ENCODE measurements at places on chromosomes 2 and 18.

- DNase-seq: no peak
These were observed 61.4 kb upstream of the MSTN start for GRCh38 chr2:190123956-190124355.

- DNase-seq: no peak
These were observed 360.9 kb upstream of the ACVR2A start for GRCh38 chr2:147483911-147484310.

DNA sequence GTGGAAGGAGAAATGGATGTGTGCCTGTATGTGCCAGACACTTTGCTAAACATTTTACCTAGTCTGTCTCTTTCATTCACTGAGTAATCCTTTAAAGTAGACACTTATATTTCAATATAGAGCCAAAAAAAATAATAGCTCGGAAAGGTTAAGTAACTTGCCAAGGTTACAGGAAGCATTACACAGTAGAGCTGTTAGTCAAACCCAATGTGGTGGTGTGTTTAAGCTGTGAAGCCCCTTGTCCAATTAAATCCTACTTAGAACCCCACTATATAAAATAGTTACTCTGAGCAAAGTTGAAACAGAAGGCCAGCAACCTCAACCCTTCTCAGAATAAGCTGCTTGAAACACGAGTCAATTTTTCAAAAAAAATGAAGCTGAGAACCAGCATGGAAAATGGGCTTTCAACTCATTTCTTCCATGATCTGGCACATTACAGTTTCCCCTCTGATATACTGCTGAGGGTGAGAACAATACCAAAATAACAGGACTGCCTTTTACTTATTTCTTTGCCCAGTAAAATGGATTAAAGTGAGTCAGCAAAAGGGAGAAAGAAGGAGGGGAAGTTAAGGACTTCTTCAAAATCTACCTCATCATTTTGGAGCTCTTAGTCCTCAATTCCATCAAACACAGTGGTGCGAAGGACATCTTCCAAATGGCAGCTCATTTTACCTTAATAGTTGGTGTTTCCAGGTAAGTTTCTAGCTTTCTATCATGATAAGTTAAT is 7.9 kb downstream of the RDH14 start:
- no peak for DNase-seq

DNA sequence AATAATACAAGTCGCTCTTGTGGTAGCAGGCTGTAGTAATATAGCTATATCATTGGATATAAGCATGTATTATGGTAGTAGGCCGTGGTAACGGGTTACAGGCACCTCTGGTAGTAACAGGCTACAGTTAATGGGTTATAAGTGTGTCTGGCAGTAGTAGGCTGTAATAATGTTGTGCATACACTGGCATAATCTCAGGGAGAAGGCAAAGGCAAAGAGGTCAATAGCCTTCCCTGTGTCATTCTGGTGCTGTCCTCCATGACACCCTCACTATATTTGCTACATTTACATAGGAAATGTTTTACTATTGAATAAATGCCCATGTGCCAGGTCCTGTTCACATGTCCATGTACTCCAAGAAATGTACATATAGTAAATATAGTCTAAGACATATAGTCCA is 12.8 kb upstream of the TNP1 start:
- DNase-seq: no peak

DNA sequence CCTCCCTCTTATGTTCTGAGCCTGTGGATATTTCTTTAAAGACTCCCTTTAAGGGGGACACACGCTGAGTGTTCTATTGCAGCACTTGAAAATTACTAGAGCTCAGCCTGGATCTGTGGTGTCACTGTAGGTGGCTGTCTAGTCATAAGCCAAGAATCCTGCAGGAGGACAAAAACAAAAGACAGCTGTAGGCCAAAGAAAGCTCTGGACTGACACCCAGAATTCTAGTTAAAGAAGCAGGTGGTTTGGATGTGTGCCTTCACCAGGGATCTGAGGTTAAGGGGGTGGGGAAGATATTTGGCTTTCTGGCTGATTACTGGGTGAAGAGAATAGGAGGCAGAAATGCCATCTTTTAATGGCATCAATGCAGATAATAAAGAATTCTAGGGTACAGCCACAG is 842.5 kb upstream of the NXPH2 start:
- DNase-seq: no peak

- DNase-seq: no peak
These were observed 2.5 kb upstream of the ASIC4 start for GRCh38 chr2:219511547-219512325.

GRCh38 chr2:214104967-214105366 is 305.9 kb upstream of the VWC2L start:
- DNase-seq: no peak

- no peak for DNase-seq
These were observed 101.2 kb upstream of the SEC11C start for GRCh38 chr18:59038295-59039039.

DNA sequence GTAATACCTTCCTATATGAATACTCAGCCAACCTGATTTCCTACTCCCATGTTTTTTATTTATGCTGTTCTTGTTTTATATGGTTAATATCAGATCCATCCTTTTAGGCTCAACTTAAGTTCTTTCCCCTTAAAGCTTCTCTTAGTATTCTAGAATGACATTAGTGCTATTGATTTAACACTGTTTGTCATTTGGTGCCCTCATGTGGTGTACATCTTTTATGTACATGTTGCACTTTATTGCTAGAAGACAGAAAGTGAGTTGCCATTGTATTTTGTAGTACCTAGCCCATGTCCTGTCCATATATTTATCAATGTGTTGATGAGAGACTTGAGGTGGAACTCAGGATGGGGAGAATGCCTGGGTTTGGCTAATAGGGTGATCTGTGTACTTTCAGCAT is 2.5 kb downstream of the HTRA2 start:
- DNase-seq: no peak

GRCh38 chr18:73782405-73782804 is 365.2 kb downstream of the FBXO15 start:
- no peak for DNase-seq

- no peak for DNase-seq
These were observed 58.5 kb downstream of the NCKAP5 start for GRCh38 chr2:133509777-133510176.

GRCh38 chr2:190183539-190183938 is 121.0 kb upstream of the MSTN start:
- no peak for DNase-seq

DNA sequence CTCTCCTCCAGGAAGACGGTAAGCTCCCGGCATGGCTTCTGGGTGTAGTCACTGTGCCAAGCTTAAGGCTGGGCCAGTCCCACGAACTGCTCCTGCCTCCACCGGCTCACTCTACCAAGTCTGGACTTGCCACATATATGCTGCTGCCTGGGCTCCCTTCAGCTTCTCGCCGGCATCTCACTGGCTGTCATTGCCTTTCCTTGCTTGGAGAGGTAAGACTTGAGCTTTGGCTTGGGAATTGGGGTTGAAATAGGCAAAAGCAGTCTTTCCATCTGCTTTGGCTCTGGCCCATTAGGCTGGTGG is 481.0 kb downstream of the TGIF1 start:
- DNase-seq: no peak

DNA sequence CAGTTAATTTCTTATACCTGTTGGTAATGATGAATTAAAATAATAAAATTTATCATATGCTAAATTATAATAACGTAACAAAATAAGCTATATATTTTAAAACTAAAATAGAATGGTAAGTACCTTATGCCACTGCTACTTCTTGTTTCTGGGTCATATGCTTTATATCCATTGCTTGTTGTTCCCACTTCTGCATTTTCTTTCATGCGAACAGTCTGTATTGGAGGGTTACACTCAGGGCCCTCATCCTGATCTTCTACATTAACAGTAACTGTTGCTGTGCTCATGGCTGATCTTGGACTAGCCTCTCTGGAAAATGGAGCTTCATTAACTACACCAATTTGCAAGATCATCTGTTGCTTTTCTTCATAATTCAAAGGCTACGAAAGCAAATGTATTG is 22.2 kb downstream of the DSC2 start:
- DNase-seq: no peak

- DNase-seq: no peak
These were observed 75.8 kb downstream of the RDH14 start for GRCh38 chr2:18484625-18485024.

GRCh38 chr2:101781326-101781725 is 83.8 kb downstream of the MAP4K4 start:
- DNase-seq: no peak

GRCh38 chr2:28616396-28616999 is 120.6 kb downstream of the PLB1 start:
- DNase-seq: no peak

GRCh38 chr2:125405816-125406215 is 1250.1 kb upstream of the GYPC start:
- no peak for DNase-seq

DNA sequence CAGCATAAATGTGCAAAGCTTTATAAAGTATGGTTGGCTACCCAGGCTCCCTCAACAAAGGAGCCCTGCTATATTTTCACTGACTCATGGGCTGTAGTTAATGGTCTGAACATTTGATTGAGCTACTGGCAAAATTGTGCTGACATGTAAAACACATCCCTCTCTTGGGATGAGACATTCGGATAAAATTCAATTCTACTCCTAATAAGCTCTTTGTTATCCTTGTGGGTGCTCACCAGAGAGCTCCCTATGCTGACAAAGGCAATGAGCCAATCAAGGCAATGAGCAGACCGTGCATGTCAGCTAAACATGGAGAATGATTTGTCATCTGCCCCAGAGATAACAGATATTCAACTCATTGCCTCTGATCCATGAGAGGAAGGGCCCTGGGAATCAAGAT is 27.7 kb downstream of the SERPINB8 start:
- DNase-seq: no peak

DNA sequence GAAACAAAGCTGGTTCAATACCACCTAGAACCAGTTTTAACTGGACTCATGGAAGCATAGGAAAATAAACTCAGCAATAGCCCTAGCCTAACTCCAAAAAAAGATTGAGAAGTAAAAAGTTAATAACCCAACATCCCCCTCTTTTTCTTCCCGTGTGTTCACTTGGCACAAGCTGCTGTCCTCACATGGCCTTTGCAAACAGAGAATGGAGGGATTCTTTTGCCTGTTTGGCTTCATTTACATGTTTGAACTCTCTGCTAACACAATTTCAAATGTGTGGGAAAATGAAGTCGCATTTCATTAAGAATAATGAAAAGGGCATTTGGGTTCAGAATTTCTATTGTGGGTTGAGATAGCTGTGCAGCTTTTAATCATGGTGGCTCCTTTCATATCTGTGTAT is 589.2 kb upstream of the LRRTM1 start:
- no peak for DNase-seq

- no peak for DNase-seq
These were observed 11.2 kb upstream of the TRPM8 start for GRCh38 chr2:233905945-233906344.

- no peak for DNase-seq
These were observed 533.0 kb downstream of the TMX3 start for GRCh38 chr18:68181956-68182355.

GRCh38 chr18:37540424-37541138 is 25.0 kb downstream of the CELF4 start:
- DNase-seq: no peak

GRCh38 chr2:62627667-62628066 is 77.8 kb upstream of the EHBP1 start:
- no peak for DNase-seq

DNA sequence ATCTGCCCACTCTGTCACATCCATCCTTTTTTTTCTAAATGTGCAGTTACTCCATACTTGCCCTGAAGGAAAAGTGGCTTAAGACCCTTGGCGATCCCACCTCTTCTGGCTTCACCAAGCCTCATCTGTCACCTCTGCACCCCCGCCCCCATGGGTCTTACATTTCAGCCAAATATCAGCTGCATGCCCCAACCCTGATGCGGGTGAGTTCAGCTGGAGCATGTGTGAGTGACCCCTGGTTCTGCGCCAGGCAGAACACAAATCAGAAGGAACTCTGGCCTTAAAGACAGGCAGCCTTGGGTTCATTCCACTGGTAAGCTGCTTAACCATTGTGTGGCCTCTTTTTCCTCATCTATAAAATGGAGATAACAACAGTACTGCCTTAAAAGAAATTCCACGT is 194.7 kb downstream of the KLHL29 start:
- DNase-seq: no peak

DNA sequence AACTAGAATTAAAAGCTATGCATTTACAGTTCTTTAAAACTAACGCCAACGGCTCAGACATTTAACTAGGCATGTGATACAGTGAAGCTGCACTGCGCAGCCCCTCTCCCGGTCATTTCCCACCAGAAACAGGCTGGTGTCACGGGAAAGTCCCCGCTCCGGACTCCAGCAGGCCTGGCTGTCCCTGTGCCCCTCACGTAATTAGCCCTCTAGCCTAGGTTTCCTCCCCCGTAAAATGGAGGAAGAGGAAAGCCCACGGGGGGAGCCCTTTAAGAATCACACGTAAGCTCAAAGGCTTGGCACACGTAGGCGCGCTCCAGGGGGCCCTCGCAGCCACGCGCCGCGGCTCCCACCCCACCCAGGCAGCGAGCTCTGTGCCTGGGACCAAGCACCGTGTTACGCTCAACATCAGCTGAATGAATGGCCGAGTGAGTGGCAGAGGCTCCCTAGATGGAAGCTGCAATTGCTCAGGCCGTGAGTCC is 48.0 kb downstream of the KCNIP3 start:
- DNase-seq: no peak

GRCh38 chr2:238079874-238080327 is 19.1 kb downstream of the SCLY start:
- no peak for DNase-seq

DNA sequence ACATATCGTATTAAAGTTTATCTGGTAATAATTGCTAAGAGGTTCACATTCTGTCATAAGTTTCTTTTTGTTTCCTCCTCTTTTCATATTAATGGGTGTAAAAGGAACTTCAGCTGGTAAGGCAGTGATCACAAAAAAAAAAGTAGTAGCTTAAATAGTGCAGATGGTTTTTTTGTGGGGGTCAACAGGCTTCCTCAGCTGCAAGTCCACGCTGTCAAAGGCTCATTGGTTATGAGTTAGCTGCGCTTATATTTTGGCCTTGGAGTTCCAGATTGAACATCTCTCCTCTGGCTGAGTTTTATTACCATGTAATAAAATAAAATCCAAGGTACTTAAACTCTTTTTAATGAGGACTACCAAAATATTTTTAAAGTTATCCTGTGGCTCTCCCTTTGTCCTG is 277.0 kb upstream of the ZEB2 start:
- no peak for DNase-seq

DNA sequence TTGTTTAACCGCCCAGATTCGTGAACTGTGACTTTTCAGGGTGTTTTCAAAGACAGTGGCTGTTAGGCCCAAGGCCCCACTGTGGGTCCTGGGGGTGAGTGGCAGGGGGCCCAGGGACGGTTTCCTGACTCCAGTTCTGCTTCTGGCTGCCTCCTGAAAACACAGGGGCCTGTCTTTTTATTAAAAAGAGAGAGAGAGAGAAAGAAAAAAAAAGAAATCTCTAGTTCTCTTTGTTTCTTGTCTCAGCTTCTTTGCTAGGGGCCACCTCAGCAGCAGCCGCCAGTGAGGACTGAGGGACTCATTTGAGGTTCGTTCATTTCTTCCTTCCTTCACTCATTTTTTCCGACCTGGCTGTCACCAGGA is 15.4 kb upstream of the E2F6 start:
- no peak for DNase-seq

DNA sequence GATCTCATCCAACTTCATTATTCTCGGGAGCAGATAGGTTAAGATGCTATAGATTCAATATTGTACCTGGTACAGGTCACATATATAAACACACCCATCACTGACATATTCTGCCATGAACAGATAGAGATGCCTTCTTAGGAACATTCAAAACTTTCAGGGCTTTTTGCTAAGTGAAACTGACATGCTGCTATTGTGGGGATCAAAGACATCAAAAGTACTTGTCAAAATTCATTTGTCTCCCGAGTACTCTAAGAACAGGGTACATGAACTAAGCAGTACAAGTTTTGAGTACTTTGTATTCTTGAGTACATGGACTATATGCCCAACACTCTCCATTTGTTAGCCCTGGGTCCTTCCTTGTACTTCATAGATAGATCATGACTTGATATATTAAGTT is 173.5 kb downstream of the FSHR start:
- DNase-seq: no peak
